Activated CD8-positive, alpha-beta T cell treated with anti-CD3 and anti-CD28 coated beads, Interleukin-2, amount 10 ng/mL, durations not matched to agents 7 days and 5 days (primary cell): ENCODE measurements at places on chromosomes 7 and 10. TPM values are rescaled to one million over a fixed set of nuclear protein-coding genes. Genes with fewer than 3 reads are reported as not detected.

CSTF2T gene
- 30.3 TPM for total RNA-seq

CYP2C8 gene
- total RNA-seq, result not detected

PPP3CB gene
- total RNA-seq, result 41.3 TPM

SPDYE9 gene
- not detected for total RNA-seq

NACAD gene
- total RNA-seq, result 0.05 TPM

GRID2IP gene
- total RNA-seq, result not detected

ARHGEF5 gene
- total RNA-seq, result 8.2 TPM

CUZD1 gene
- 2.8 TPM for total RNA-seq

RBP4 gene
- total RNA-seq, result not detected

GTPBP4 gene
- total RNA-seq, result 66.0 TPM

FAM25C gene
- total RNA-seq, result not detected

RADIL gene
- total RNA-seq, result 0.82 TPM

UCMA gene
- not detected for total RNA-seq

CFAP70 gene
- 0.57 TPM for total RNA-seq

LRRD1 gene
- 0.13 TPM for total RNA-seq

RBM17 gene
- total RNA-seq, result 213 TPM

CDK1 gene
- 147 TPM for total RNA-seq

OR2A7 gene
- 1.6 TPM for total RNA-seq

CYP2C18 gene
- not detected for total RNA-seq

RBM20 gene
- total RNA-seq, result not detected

CAMK1D gene
- 4.2 TPM for total RNA-seq

MACC1 gene
- total RNA-seq, result 0.39 TPM
